Effector memory CD8-positive, alpha-beta T cell (primary cell): ENCODE measurements at places on chromosomes 7 and 10.

DNA sequence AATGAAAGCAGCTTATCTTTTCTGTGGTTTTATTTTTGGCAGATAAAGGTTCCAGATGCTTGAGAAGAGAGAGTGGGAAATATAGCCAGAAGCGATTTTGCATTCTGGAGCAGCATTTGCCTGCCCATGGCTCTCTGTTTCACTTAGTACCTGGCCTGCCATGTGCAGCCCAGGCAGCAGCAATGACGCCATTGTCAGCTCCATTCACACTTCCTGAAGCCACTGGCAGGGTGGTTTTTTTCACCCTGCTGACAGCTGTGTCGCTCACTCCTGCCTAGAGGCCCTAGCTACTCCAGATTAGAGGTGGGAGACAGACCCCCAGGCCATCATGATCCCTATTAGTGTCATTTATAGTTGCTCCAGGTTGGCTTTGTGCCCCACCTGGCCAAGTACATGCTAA is 30.1 kb upstream of the NEUROD6 start:
- no peak for DNase-seq
- no peak overlapping the region for H3K27ac ChIP-seq
- H3K36me3 ChIP-seq: no peaks in the 10 kb centered on the region
- no peak overlapping the region for H3K4me3 ChIP-seq

- no peaks in the 10 kb centered on the region for H3K36me3 ChIP-seq
- no peak overlapping the region for H3K27ac ChIP-seq
- H3K27me3 ChIP-seq: peaks cover 18% of the 10 kb centered on the region
- H3K4me1 ChIP-seq: peaks cover 4% of the 10 kb centered on the region
- no peak overlapping the region for H3K4me3 ChIP-seq
These were observed 24.1 kb upstream of the CDCA7L start for GRCh38 chr7:21969822-21970221.

- H3K4me1 ChIP-seq: no peaks in the 10 kb centered on the region
- H3K27me3 ChIP-seq: no peaks in the 10 kb centered on the region
- DNase-seq: no peak
These were observed 193.4 kb upstream of the MBL2 start for GRCh38 chr10:52965938-52966401.

- H3K27me3 ChIP-seq: no peaks in the 10 kb centered on the region
- no peak for DNase-seq
- no peak overlapping the region for H3K27ac ChIP-seq
These were observed 158.0 kb downstream of the VTI1A start for GRCh38 chr10:112605063-112605462.

- H3K27me3 ChIP-seq: no peaks in the 10 kb centered on the region
- H3K36me3 ChIP-seq: peaks cover 11% of the 10 kb centered on the region
- H3K4me3 ChIP-seq: no peak overlapping the region
- H3K27ac ChIP-seq: no peak overlapping the region
- H3K4me1 ChIP-seq: no peaks in the 10 kb centered on the region
These were observed 75.0 kb downstream of the NKX6-2 start for GRCh38 chr10:132710746-132711612.

- DNase-seq: no peak
- H3K4me1 ChIP-seq: peaks cover 31% of the 10 kb centered on the region
- H3K36me3 ChIP-seq: peaks cover 7% of the 10 kb centered on the region
- H3K27me3 ChIP-seq: no peaks in the 10 kb centered on the region
- peak overlapping the region; percentile 91 for H3K27ac ChIP-seq
These were observed 24.6 kb downstream of the PYROXD2 start for GRCh38 chr10:98390406-98390805.

GRCh38 chr7:7014827-7015595 is 167.3 kb upstream of the C1GALT1 start:
- no peaks in the 10 kb centered on the region for H3K4me1 ChIP-seq
- H3K36me3 ChIP-seq: no peaks in the 10 kb centered on the region
- H3K4me3 ChIP-seq: no peak overlapping the region

- no peak for DNase-seq
- H3K27ac ChIP-seq: no peak overlapping the region
- peaks cover 2% of the 10 kb centered on the region for H3K4me1 ChIP-seq
- no peaks in the 10 kb centered on the region for H3K27me3 ChIP-seq
- H3K36me3 ChIP-seq: peaks cover 56% of the 10 kb centered on the region
These were observed 115.7 kb downstream of the CYTH3 start for GRCh38 chr7:6156734-6157133.

DNA sequence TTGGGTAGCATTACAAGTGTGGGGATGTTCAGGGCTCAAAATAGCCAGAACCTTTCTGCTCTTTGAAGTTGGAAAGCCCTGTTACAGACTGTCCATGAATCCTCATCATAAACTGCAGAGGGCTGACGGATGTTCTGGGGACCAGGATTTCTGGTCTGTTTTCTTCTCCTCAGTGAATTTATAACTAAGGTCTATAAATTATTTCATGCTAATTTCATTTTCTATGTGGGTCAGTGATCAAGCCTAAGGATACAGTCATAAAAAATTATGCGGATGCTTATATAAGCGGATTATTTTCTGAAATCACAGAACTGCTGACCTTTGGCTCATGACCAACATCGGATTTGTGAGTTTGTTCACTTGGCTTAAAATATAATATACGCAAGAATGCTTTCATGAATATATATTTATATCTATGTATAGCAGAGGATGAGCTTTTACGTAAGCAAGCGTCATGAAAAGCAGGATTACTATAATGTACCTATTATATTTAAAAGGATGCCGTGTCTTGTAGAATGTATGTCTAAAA is 263.7 kb downstream of the GLI3 start:
- no peaks in the 10 kb centered on the region for H3K4me1 ChIP-seq
- H3K4me3 ChIP-seq: no peak overlapping the region
- DNase-seq: no peak
- no peaks in the 10 kb centered on the region for H3K36me3 ChIP-seq

GRCh38 chr7:115346685-115347084 is 424.8 kb downstream of the MDFIC start:
- no peak for DNase-seq
- H3K4me3 ChIP-seq: no peak overlapping the region
- H3K36me3 ChIP-seq: peaks cover 3% of the 10 kb centered on the region
- no peak overlapping the region for H3K27ac ChIP-seq
- no peaks in the 10 kb centered on the region for H3K4me1 ChIP-seq

- no peak overlapping the region for H3K4me3 ChIP-seq
- peaks cover 31% of the 10 kb centered on the region for H3K27me3 ChIP-seq
- no peaks in the 10 kb centered on the region for H3K4me1 ChIP-seq
- no peak overlapping the region for H3K27ac ChIP-seq
These were observed 2.0 kb upstream of the PLCE1 start for GRCh38 chr10:93991596-93992284.

DNA sequence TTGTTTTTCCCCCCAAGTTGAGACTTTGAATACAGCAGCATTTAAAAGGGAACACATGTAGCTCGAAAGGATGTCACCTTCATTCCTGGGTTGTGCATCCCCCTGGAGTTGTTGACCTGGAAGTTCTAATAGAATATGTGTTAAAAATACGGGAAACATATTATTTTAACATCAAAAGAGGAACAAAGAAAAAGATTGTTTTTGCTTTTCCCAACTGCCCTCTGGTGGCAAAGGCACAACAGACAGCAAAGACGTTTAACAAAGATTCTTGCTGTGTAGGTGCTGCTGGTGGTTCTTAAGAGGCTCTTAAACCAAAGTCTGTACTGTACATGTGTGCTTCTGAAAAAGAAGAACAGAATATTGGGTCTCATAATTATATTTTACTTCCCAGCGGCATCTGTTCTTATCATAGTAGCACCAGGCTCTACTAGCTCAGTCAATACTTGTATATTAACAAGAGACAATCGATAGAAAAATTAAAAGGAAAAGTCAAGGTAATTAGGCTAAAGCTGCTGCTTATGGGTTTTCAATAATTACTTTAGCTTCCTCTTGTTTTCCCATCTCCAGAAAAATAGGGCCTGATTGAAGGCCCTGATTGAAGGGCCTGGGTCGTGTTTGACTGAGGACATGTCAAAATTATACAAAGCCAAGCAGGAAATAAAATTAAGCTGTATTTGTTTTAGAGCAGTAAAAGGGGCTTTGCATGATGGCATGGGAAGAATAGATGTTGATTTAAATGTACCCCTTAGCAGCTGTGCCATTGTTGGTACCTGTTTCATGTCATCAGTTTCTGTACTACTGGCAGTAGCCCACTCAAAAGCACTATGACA is 384.2 kb upstream of the LRGUK start:
- no peak overlapping the region for H3K27ac ChIP-seq
- no peaks in the 10 kb centered on the region for H3K36me3 ChIP-seq
- no peak overlapping the region for H3K4me3 ChIP-seq
- no peak for DNase-seq
- H3K4me1 ChIP-seq: no peaks in the 10 kb centered on the region
- no peaks in the 10 kb centered on the region for H3K27me3 ChIP-seq

- no peaks in the 10 kb centered on the region for H3K4me1 ChIP-seq
- no peak for DNase-seq
- H3K27ac ChIP-seq: no peak overlapping the region
- H3K27me3 ChIP-seq: no peaks in the 10 kb centered on the region
- H3K4me3 ChIP-seq: no peak overlapping the region
These were observed 1570.6 kb upstream of the LRRTM3 start for GRCh38 chr10:65355141-65355680.

DNA sequence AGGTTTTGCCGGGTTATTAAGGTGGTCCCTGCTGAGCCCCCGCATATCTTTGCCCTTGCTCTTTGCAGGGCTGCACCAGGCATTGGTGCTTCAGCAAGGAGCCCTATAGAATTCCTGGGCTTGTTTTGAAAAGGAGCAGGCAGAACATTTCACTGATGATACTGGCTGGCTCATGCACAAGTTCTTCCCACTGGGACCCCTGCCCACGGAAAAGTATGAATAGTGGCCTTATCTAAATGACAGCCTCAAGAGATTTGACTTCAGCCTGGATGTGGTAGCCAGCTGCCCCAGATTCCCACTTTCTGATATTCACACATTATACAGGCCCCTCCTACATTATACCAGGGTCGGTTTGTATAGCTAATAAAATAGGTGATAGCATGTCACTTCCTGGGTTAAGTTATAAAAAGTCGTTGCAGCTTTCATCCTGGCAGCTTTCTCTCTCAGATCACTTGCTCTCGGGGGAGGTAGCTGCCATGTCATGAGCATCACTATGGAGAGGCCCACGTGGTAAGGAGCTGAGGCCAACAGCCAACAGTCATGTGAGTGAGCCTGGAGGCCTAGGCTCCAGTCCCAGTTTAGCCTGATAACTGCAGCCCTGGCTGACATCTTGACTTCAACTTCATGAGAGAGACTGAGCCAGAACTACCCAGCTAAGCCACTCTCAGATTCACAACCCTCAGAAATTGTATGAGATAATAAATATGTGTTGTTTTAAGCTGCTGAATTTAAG is 16.8 kb upstream of the CRTAC1 start:
- no peak overlapping the region for H3K27ac ChIP-seq
- H3K4me3 ChIP-seq: no peak overlapping the region

DNA sequence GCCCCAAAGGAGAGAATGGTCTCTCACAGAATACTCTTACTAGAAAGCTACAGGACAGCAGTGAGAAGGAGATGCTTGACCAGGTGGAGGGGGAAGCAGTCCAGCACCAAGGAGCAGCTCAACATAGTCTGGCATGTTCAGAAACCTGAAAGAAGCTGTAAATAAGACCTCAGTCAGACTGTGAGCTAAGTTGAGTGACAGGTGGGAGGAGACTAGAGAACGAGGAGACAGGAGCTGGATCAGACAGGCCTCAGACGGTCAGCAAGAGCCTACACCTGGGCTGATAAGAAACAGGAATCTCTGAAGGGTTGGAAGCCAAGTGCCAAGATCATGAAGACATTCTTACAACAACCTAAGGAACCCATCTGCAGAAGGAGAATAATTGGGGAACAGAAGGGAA is 54.5 kb downstream of the ELMO1 start:
- H3K27ac ChIP-seq: peak overlapping the region; percentile 5
- H3K27me3 ChIP-seq: no peaks in the 10 kb centered on the region
- peaks cover 47% of the 10 kb centered on the region for H3K4me1 ChIP-seq
- no peaks in the 10 kb centered on the region for H3K36me3 ChIP-seq

DNA sequence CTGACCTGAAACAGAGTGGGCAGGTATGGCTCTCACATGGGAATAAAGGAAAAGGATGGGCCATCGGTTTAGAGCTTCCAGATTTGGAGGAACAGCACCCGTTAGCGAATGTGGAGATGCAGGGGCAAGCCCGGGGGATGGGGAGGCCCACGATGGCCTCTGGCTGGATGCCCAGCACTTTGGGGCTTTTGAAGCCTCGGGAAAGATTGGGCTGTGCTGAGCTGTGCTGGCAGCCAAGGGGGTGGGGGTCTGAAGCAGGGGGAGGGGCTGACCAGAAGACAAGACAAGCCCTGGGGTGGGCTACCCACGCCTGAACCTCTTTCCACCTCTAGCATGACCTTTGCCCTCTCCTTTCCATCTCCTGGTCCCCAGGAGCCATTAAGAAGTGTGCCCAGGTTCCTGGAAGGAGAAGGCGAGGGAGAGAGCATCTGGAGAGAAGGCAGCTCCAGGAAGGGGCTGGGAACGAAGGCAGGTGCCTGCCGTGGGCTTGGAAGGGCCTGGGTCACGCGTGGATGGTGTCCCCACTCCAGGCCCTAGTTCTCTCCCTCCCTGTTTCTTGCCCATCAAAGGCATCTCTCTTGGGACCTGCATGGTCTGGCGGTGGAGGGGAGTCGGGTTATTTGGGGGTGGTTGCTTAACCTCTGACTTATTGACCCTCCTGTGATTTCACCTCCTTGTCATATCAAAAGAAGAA is 39.7 kb downstream of the JAKMIP3 start:
- no peaks in the 10 kb centered on the region for H3K36me3 ChIP-seq
- no peaks in the 10 kb centered on the region for H3K4me1 ChIP-seq
- H3K27ac ChIP-seq: no peak overlapping the region
- no peak for DNase-seq
- no peak overlapping the region for H3K4me3 ChIP-seq
